ENCODE measurements at places on chromosomes 6 and 20.
A peak's percentile ranks its signal among the peaks of the same experiment; 100 is the strongest.

GRCh38 chr20:54227241-54227640 lies 19.4 kb downstream of the PFDN4 start:
- DNase-seq = no peak

- no peak for DNase-seq
These were observed 31.5 kb downstream of the RRBP1 start for GRCh38 chr20:17650301-17651128.

DNA sequence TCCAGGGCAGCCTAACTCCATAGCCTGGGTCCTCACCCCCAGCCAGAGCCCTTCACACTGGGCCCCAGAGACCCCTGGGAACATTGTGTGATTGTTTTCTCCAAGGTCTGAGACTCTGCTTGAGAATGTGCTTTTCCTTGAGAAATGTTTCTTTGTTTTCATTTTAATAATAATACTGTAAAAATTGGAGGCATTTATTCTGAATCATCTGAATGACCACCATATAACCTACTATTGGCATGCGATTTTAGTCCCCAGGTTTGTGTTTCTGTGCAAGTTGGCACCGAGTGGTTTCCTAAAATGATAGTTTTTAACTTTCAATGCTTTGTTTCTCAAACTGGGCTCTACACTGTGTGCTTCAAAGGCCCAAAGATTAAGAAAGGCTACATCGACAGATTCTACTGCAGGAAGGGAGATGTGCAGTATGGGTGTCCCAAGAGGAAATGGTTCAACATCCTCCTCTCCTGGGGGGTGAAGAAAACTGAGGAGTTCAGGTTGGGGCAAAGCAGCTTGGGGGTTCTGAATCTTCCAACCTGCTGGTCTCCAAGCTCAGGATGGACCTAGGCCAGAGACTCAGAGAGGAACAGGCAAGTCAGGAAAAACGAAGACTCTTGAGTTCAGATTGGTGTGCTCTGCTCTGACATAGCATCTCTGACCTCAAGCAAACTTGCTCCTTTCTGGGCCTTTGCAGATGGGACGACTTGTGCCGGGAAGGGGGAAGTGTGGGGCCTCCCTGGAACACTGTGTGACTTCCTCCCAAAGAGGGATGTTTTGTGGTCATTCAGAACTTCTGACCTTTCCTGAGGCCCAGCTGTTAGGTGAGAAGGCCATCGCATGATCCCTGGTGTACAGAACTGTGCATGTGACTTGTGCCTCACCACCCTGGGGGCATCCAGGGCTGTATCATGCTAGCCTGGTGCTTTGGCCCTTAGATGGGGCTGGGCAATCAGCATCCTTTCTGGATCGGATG lies 31.0 kb downstream of the DAAM2 start:
- DNase-seq = no peak

DNA sequence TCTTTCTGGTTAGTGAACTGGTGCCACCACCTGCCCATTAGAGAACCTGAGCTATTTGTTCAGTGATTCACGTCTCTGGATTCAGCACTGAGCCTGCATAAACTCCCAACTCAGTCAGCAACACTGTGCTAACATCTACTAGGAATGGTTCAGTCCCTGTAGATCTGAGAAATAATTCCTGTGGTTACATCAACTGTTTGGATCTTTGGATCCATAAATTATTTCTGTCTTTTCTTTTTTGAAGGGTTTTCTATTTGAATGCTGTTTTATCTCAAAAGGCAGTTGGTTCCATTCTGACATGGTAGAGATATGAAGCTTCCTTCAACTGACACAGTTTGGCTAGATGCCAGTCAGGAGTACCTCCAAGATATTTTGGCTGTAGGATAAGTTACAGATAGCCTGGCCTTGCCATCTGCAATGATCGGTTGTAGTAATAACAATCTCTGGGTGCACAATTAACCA lies 125.9 kb downstream of the TRMT11 start:
- no peak for DNase-seq

GRCh38 chr6:4258733-4259132 lies 123.4 kb upstream of the ECI2 start:
- DNase-seq = no peak

GRCh38 chr20:10998476-10998875 lies 324.7 kb upstream of the JAG1 start:
- DNase-seq = no peak

GRCh38 chr6:9360881-9361280 lies 925.5 kb upstream of the SLC35B3 start:
- no peak for DNase-seq

DNA sequence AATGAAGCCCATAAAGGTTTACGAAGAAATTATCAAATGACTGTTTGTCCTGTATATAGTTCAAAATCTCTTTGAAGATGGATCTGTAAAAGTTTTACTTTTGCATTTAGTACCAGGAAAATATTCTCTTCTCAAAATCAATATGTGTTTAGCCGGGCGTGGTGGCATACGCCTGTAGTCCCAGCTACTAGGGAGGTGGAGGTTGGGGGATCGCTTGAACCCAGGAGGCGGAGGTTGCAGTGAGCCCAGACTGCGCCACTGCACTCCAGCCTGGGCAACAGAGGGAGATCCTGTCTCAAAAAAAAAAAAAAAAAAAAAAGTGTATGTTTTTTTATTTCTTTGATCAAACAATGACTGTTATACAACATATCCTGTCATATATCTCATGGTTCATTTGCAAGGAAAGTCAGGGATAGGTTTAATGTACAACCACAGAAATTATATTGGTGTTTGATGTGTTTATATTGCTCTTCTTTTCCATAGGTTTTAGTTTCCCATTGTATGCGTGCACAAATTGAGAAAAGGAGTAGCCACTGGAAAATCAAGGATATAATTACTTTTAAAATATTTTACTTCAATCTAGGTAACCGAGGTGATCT lies 40.1 kb downstream of the SOX4 start:
- no peak for DNase-seq

DNA sequence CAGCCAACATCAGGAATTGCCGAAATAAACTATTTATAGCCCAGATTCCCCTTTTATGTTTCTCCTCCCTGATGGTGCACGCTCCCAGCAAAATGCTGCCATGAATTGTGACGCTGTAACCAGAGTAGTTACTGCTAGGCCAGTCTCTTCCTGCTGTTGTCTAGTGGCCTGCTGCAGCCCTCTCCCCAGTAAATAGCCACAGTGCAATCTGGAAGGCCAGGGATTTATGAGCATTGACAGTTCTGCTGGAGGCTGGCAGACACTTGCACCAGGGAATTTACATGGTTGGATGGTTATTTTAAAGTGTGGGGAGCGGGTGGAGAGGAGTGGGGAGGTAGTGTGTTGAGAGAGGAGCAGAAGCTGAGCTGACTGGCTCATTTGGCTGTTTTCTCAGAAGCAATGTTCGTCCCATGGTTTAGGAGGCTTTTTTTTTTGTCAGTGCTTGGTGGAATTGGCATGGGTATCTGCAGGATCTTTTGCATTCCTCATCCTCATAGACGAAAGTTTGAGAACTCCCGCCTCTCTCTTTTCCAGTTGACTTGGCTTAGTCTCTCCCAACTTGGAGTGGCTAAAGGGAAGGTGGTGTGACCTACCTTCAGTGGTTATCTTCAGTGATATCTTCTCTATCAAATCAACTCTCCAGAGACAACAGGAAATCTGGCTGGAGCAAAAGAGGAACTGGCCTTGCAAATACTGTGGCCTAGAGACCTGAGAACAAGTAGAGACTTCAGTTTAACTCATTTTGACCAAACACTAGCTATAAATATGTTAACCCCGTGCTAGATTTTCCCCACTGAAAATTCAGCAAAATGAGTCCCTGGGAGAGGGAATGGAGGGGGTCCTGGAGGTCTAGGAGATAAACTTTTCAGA lies 99.3 kb upstream of the VSTM2L start:
- DNase-seq = no peak

- DNase-seq = no peak
These were observed 45.3 kb upstream of the TINAG start for GRCh38 chr6:54262971-54263370.

DNA sequence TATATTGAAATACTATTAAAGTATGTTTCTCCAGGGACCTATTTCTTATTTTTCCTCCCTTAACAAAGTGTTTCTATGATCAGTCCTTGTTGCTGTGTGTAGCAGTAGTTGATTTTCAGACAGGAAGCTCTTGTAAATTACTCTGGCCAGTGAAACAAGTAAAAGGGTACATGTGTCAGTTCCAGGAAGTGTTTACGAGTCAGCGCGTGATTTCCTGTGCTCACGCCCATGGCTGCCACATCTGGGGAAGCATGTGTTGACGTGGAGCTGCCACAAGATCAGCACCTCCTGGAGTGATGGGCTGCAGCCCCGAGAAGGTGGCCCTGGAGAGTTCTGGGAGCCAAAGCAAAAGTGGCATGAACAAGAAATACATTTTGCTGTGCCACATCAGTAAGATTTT lies 38.6 kb upstream of the GGTLC1 start:
- peak; percentile 18 for DNase-seq

DNA sequence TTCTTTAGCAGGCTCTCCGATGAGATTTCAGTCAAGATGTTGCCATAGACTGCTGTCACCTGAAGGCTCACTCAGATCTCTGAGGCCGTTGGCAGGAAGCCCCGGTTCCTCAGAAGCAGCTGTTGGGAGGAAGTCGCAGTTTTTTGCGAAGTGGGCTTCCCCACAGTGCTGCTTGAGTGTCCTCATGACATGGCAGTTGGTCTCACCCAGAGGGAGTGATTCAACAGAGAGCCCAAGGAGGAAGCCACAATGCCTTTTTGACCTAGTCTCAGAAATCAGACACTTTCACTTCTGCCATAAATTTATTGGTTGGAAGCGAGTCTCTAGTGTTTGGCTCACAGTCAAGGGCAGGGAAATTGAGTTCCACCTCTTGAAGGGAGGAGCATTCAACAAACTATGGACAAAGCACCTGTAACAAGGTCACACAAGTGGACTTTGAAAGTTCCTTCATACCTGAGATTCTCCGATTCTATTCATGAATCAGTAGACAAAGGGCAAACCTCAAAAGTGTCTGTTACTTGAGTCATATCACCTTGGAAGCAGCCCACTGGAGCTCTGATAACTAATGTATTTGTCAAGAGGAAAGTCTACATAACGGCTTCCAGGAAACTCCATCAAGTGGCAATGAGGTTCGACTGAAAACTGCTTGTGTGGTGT lies 208.3 kb downstream of the TASP1 start:
- no peak for DNase-seq

- DNase-seq = no peak
These were observed 277.6 kb downstream of the CDC5L start for GRCh38 chr6:44665143-44665542.

DNA sequence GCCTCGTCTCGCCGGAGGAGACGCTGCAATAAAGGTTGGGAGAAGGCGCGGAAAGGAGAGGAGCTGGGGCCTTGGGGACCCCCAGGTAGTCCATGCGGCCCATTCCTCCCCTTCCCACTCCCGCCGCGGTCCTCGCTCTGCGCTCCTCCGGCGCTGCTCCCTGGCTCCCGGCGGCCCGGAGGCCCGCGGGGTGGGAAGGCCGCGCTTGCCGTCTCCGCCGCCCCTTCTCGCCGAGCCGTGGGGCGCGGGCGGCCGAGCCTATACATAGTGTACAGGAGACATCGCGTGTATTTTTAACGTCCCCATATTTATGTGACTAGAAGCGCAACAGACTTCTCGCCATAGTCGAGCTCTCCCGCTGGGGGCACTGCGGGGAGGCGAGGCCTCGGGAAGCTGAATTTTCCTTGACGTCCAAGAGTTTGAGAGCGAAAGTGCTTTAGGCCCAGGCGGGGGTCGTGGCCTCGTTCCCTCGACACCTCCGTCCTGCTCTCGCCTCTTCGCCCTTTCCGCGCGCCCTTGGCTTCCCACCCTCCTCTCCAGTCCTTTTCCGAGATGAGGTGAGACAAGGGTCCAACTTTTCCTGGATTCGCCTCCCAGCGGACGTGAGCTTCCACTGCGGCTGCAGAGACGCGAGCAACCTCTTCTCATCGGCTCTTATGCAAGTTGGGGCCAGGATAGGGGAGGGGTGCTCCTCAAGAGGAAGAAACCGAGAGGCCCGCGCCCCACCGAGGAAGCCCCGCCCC lies 29.0 kb downstream of the SLC12A5 start:
- DNase-seq = no peak

GRCh38 chr20:2507875-2508630 lies 662 bp downstream of the ZNF343 start:
- DNase-seq = no peak

DNA sequence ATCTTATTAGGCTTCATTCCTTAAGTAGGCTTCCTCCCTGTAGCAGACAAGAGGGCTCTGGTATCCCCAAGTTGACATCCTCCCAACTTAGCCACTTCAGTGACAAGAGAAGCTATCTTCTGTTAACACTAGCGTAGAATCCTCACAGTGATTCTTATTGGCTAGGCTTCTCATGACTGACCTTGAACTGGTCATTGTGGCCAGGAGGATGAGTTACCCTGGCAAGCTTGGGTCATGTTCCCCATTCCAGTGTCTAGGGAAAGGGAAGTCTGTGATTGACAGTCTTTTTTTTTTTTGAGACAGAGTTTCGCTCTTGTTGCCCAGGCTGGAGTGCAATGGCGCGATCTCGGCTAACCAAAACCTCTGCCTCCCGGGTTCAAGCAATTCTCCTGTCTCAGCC lies 7.1 kb downstream of the CDKAL1 start:
- no peak for DNase-seq
